Breast epithelium (tissue), 4 donors: ENCODE measurements at places on chromosomes 3 and 15.

GRCh38 chr15:90585863-90586262 is 56.1 kb downstream of the CRTC3 start:
- DNase-seq = no peak

- no peak for DNase-seq
Measured at GRCh38 chr3:127375151-127375930, 87.5 kb upstream of the PRR20G start.

GRCh38 chr3:11624704-11625375 is 18.9 kb downstream of the VGLL4 start:
- DNase-seq = no peak

DNA sequence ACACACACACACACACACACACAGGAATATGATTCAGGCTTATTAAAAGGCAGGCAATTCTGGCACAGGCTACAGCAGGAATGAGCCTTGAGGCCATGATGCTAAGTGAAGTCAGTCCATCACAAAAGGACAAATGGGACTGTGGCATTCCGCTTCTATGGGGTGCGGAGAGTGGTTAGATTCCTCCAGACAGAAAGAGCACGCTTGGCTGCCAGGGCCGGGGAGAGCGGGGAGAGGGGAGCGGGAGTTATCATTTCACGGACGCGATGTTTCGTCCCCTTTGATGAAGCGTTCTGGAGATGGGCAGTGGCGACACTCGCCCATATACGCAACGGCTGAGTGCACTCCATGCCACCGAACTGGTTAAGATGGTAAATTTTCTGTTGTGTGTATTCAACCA is 58.5 kb upstream of the FAM174B start:
- no peak for DNase-seq

GRCh38 chr3:52323526-52324295 is 7.6 kb downstream of the DNAH1 start:
- DNase-seq = no peak

- no peak for DNase-seq
Measured at GRCh38 chr15:62849316-62850106, 193.0 kb upstream of the TPM1 start.
